Right ventricle myocardium superior (tissue), 1 donor: ENCODE measurements at places on chromosomes 1 and 21.

GRCh38 chr1:11168731-11169130, 20.4 kb upstream of the ANGPTL7 start:
- DNase-seq: no peak

DNA sequence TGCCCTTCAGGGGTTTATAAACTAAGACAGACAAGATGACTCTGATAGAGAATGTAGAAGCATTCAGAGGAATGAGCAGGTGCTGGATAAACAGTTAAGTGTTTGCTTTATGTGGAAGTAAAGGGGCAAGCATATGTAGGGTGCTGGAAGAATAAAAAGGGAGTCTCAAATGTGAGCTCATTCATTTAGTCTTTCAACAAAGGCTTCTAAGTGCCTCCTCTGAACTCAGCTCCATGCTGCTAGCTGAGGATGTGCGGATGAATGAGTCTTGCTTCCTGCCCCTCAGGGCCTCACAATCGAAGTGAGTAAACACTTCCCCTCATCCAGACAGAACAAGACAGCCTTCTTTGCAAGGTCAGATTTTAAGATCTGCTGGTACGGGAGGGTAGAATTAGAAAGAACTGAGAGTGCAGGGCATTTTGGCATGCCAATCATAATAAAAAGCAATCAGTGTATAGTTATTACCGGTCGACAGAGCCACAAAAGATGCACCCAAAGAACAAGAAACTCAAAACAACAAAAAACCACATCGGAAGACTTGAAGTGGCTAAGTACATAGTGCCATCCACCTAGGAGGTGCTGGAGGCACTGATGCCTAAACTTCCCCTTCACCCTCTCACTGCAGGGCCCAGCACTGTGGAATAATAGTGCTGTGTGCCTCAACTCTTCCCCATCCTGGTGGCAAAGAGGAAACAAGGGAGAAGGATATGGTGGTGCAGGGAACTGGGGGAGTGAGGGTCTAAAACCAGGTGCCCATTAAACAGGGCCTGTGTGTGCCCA, 69.8 kb downstream of the TNR start:
- DNase-seq: no peak

- DNase-seq: no peak
These were observed 37.8 kb upstream of the PRELP start for GRCh38 chr1:203437696-203438315.

GRCh38 chr1:106393046-106393445, 663.4 kb upstream of the PRMT6 start:
- DNase-seq: no peak

- DNase-seq: no peak
These were observed 553.8 kb upstream of the CAMK1G start for GRCh38 chr1:209029737-209030136.

DNA sequence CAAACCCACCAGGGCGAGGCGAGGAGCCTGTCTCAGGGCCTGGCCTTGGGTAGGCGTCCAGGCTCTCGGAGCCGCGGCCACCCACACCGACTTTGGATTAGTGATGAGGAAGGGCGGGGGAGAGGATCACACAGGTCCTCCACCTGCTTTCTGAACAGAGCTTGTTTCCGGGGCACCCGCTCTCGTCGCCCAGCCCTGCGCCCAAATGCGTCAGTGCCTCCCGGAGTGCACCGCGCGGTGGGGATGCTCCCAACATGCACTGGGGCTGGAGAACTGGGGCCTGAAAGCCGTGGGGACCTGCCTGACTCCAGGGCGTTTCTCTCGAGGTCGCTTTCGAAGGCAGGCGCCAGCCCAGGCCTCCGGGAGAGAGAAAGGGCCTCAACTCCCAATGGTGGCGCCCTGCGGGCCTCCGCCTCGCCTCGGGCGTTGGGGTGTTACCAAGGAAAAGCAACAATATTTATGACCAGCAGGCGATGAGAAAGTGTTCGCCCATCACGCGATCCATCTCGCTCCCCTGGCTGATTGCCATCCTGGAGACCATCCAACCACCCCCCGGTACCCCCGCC, 8.9 kb upstream of the LHX8 start:
- no peak for DNase-seq

GRCh38 chr21:43911015-43911934, 46.3 kb downstream of the AGPAT3 start:
- DNase-seq: no peak

DNA sequence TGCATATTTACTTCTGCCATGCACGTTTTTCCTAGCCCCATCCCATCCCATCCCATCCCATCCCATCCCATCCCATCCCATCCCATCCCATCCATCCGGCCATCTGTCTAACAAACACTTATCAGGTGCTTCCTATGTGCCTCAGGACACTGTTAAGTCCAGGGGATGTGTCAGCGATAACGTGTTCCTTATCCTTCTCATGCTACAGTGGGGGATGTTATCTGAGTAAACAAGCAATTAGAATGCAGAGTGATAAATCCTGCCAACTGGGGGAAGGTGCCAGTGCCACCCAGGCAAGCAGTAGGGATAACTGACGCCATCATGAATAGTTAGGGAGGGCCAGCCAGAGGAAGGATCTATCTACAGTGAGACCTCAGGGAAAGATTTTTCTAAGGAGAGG, 304.2 kb downstream of the CAMTA1 start:
- DNase-seq: no peak

- DNase-seq: peak; percentile 71
These were observed at the start of gene CELSR2 for GRCh38 chr1:109248797-109249629. TSS of gene CELSR2 (plus strand) at chr1:109249539. CDS start at chr1:109250080, 541 bp downstream.

DNA sequence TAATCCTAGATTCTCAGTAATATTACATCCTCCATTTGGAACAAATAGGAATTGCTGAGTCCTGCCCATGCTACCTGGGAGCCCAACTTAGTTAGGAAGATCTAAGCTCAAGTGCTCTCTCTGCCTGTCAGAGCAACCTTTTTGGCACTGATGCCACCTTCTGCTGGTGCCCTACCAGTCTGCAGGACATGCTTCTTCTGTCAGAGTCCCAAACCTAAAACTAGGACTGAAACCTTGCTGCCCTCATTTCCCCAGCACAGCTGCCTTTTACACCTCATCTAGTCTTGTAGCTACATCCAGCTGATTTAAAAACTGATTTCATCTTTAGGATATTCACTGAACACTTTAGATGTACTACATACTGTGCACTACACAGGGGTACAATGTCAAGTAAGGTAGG, 118.7 kb downstream of the LYPLAL1 start:
- DNase-seq: no peak

GRCh38 chr1:235920596-235921375, 54.1 kb upstream of the LYST start:
- DNase-seq: no peak

DNA sequence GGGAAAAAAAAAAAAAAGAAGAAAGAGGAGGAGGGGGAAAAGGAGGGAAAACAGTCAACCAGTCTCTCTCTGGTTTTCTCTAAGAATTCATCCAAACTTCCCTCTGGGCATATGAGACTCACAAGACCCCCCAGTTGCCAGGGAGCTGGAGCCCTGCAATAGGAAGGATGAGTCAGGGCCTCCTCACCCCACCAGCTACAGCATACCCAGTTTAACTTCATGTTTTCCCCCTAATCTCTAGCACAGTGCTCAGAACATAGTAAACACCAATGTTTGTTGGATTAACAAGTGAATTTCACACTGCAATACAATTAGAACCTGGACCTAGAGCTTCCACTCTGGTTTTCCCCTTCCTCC, 7.8 kb downstream of the F11R start:
- no peak for DNase-seq

DNA sequence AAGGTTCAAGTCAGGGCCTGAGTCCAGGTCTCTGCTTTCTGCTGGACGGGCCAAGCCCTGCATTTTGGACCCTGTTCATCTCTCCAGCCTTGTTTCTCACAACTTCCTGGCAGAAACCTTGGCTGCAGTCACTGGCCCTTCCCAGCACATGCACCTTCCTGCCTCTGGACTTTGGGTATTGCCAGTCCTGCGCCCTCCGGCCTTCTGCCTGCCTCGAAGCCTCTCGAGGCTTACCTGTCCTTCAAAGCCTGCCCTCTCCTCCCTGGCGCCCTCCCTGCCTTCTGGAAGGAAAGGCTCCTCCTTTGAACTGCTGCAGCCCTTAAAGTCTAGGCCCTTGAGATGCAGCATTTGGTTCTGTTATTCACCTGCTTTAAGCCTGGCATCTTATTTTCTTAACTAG, 52.8 kb downstream of the HTR6 start:
- no peak for DNase-seq

- DNase-seq: no peak
These were observed 34.7 kb downstream of the CDCA8 start for GRCh38 chr1:37726751-37727585.

- DNase-seq: no peak
These were observed 55.3 kb upstream of the BOLA1 start for GRCh38 chr1:149844101-149844500.

DNA sequence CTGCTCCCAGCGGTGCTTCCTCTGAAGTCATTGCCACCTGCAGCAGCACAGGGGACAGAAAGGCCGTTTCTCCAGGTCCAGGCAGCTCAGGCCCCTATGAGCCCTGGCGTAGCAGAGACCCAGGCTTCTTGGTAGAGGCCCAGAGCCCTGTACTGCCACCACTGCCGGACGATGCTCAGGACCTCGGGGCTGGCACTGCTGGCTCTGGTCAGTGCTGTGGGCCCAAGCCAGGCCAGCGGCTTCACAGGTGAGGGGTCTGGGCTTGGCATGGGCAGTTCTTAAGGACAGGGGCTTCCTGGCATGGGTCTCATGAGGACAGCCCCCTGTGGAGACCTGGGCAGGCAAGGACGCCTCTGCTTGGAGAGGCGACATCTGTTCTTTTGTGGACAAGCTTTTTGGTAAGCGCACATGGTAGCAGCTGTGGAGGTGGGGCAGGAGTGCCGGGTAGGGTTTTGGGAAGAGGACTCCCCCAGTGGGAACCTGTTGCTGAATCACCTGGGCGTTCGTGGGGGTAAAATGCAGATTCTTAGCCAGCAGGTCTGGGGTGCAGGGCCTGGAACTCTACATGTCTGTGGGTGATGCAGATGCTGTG, at the start of gene UMODL1:
TSS of gene UMODL1 (plus strand) at position 172 of the 592 bp plus-strand sequence. CDS start at position 172, 0 bp downstream.
- DNase-seq: no peak
